Hindlimb muscle (tissue), 1 donor: ENCODE measurements at places on chromosomes 2 and 18.

GRCh38 chr18:39958876-39959275 lies 1996.2 kb upstream of the PIK3C3 start:
- DNase-seq = no peak

GRCh38 chr18:40524881-40525280 lies 1430.2 kb upstream of the PIK3C3 start:
- DNase-seq = no peak

DNA sequence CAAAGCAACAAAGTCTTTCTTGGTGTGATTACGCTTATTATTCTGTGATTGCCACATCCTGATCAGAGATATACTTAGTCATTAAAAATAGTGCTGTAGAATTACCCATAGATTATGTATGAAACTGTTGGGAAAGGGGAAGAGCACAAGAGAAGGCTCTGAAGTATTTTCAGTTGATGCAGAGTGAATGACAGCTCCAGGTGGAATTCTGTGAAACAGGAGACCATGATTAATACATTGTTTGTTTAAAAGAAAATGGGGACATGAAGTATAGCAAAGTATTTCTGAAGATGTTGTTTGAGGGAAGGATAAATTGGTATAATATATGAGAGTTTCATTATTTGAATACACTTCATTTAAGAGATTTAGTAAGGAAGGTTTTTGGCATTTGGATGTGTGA lies 307.6 kb upstream of the CDH20 start:
- DNase-seq = no peak

DNA sequence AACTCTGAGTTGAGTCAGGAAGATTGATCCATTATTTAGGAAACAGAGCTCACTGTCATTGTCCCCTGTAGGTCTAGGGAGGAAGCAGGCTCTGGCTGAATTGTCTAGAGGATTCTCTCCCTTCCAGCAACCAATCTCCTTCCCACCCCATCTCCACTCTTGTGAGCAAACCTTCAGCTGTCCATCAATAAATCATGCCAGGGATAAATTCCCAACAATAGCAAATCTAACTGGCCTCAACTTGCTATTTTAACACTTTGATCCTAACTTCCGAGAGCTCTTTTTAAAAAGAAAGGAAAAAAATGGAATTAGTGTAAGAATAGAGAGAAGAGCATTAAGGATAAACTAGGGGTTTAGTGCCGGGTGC lies 53.5 kb downstream of the ATP8B1 start:
- no peak for DNase-seq

DNA sequence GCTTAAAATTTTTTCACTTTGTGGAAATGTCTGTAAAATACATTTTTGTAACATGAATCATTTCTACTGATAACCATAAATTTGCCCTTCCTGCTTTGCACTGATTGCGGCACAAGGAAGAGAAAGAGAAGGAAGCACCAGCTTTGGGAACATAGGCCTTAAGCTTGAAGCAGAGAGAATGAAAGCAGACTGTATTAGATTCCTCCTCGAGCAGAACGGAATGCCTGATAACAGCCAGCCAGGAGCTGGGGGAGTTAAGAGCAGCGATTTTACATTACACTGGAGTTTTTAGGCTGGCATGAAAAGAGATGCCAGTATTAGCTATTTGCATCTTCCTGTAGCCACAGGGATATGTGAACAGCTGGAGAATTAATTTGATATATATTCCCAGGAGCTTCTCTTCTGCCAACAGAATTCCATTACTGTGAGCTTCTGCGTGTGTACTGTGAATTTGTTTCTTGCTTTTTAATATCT lies 33.5 kb downstream of the CRIM1 start:
- peak; percentile 47 for DNase-seq
